LHCN-M2 (cell line): ENCODE measurements at places on chromosomes 4 and X. TPM values are rescaled to one million over a fixed set of nuclear protein-coding genes. Genes with fewer than 3 reads are reported as not detected.
A peak's percentile ranks its signal among the peaks of the same experiment; 100 is the strongest.

GRCh38 chr4:153612878-153613277 is 71.2 kb upstream of the TLR2 start:
- no peak for DNase-seq

GRCh38 chr4:158538911-158539310 is 17.2 kb downstream of the RXFP1 start:
- no peak for DNase-seq

The FANCB gene
- 6.2 and 8.3 TPM in 2 replicates for total RNA-seq

DNA sequence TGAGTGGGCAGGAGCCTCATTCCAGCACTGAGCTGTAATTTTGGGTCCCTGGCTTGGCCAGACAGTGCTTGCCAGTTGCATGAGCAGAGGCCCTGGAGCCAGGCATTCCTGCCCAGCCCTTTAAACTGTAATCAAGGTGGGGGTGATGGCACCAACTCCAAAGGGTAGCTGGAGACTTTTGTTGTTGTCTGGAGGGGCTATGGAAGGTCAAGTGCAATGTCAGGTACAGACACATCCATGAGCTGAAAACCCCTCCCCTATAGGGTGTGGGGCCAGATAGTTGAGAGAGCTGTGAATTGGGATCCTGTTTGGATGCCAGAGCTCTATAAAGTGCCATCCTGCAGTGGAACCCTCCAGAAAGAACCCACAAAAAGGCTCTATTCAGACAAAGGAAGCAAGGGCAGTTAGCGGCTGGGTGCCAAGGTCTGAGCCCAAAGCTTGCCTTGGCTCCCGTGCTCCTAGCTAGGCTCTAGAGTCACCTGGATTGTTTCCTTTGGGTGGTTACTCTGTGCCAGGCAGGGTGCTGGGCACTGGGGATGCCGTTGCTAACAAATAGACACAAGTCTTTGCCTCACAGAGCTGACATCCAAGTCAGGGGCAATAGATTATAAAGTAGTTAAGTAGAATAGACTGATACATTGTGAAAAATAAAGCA is 163.0 kb downstream of the EFNB1 start:
- no peak for DNase-seq

GRCh38 chr4:2365054-2365912 is 53.2 kb downstream of the ZFYVE28 start:
- DNase-seq, result no peak

DNA sequence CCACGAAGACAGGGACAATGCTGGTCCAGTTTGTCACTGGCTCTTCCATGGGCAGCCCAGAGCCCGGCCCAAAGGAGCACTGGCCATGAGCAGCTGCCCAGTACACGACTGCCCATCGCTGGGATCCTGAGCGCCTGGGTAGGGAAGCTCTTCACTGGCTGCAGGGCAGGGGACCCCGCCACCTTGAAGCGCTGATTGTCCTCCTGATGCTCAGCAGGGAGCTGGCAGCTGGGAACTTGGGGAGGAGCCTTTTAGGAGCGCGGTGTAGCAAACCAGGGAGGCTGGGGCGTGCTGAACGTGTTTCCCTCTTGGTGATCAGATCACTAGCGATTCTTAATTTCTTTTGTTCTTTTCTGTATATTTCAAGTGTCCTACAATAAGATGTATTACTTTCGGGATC is 1.8 kb downstream of the L1CAM start:
- no peak for DNase-seq

The MAP7D2 gene
- 0.23 TPM in 1 of 2 replicates, not detected in the other for total RNA-seq

DNA sequence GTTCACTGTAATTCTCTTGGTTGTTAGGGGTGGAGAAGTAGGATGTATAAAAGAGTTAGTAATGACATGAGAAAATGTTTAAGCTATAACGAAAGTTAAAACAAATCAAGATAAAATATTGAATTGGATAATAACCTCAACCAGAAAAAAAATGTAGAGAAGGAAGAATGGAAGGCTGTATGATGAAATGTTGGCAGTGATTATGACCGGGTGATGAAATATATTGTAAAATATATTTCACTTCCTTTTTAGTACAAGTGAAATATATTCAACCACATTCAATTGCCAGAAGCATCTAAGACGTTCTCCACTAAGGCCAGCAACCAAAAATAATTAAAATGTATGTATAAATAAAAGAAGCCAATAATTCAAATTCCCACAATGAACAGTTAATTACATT is 309.3 kb upstream of the FGF13 start:
- DNase-seq, result no peak

GRCh38 chr4:80208610-80209339 is 11.5 kb downstream of the PRDM8 start:
- peak; percentile 51 for DNase-seq

DNA sequence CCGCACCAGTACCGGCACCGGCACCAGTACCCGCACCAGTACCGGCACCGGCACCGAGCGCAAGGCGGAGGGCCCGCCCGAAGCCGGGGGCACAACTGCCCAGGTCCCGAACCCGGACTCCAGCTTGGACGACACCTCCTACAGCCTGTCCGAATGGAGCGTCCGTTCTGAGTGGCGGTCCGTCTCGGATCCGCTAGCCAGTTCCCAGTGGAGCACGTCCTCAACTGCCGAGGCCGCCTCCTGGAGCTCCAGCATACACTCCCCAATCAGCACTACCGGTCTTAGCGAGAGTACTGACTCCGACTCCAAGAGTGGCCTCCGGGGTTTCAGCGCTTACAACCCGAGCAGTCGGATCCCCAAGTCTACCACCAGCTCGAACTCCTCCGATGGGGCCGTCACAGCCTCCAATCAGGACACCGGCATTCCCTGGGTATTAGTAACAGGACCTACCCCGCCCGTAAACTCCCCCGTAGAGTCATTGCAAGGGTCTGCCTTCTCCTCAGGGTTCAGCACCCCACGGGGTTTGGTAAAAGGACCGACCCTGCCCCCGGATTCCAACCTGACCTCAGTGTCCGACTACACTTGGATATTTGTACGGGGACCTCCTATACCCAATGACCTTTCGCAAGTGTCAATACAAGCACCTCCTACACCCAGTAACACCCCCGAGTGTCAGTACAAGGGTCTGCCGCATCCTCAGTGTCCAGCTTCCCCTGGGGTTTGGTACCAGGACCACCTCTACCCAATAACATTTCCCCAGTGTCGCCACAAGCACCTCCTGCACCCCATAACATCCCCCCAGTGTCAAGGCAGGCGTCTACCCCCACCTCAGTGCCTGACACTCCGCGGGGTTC is 721 bp upstream of the MAOA start:
- peak; percentile 45 for DNase-seq

DNA sequence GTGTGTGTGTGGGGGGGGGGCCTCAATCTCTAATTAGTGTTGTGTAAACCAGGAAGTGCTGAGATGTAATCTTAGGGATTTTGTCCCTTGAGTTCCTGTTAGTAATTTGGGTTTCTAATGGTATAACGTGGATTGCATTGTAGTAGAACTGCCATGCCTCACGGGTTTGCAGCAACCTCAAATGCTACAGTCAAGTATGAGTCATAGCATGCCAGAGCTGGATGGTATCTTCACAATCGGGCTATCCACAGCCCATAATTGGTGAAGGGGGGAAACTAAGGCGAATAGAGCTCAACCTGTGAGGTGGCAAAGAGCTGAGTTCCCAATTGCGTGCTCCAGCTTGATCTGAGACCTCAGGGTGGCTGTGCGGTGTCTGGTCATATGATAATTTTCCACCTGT is 2.2 kb upstream of the FMR1NB start:
- DNase-seq, result peak; percentile 26

- no peak for DNase-seq
These were observed 105.0 kb upstream of the NR0B1 start for GRCh38 chrX:30414144-30414543.

GRCh38 chrX:55160685-55161552 is 59.2 kb upstream of the PAGE5 start:
- DNase-seq, result peak; percentile 83

- peak; percentile 69 for DNase-seq
These were observed 82.6 kb downstream of the LUZP4 start for GRCh38 chrX:115372152-115372551.

GRCh38 chr4:99209671-99210070 is 9.4 kb downstream of the ADH6 start:
- peak; percentile 5 for DNase-seq

GRCh38 chr4:29372971-29373370 is 1347.2 kb upstream of the PCDH7 start:
- no peak for DNase-seq

The ASB12 gene
- not detected in 2 replicates for total RNA-seq

The DCHS2 gene
- total RNA-seq, result not detected in 2 replicates

DNA sequence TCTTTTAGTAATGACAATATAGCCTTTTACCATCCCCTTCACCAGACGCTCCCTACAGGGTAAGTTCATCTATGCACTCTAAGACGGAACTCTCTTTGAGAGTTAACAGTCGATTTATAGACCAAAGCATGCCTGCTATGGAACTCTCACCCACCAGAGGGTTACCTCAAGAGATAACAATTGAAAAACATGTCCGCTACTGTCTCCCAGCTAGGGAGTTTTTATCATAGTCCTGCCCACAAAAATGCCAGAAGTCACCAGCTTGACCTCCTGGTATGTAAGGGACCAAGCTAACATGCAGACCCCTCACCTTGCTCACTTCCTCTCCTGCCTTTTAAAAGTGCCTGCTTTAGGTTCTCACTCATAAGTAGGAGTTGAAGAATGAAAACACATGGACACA is 16.7 kb upstream of the YTHDC1 start:
- no peak for DNase-seq

- no peak for DNase-seq
These were observed 12.5 kb upstream of the STS start for GRCh38 chrX:7134981-7135380.

DNA sequence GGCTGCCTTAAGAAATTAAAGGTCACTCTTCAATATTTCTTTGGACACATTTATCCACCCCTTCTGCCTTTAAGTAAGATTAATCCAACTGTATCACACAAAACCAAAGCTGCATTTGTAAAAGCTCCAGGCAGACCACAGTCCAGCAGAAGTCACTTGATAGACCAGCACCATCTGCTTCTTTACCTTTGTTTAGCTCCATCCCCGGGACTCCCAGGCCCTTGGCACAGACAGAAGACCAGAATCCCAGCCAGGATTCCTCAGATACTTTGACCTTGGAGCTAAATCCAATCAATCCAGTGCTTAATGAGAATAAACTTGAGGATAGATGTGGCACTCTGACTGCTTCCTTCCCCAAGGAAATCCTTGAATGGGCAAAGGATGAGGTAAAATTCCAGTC is 333.1 kb upstream of the RASGEF1B start:
- DNase-seq, result no peak

The OPN1MW3 gene
- total RNA-seq, result not detected in 2 replicates

DNA sequence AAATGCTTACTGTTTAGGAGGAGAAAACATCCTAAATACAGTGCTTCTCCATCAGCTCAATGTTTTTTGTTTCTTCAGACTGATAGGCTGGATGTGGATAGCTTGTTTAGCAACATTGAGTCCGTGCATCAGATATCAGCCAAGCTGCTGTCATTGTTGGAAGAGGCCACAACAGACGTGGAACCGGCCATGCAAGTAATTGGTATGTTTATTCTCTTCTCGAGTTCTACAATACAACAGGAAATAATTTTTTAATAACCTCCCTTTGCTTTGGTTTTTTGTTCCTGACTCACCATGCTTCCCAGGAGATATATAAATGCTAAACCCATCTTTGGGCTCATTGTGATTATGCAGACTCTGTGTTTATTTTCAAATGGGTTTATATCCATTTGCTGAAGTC is 60.9 kb downstream of the ARHGEF38 start:
- no peak for DNase-seq

DNA sequence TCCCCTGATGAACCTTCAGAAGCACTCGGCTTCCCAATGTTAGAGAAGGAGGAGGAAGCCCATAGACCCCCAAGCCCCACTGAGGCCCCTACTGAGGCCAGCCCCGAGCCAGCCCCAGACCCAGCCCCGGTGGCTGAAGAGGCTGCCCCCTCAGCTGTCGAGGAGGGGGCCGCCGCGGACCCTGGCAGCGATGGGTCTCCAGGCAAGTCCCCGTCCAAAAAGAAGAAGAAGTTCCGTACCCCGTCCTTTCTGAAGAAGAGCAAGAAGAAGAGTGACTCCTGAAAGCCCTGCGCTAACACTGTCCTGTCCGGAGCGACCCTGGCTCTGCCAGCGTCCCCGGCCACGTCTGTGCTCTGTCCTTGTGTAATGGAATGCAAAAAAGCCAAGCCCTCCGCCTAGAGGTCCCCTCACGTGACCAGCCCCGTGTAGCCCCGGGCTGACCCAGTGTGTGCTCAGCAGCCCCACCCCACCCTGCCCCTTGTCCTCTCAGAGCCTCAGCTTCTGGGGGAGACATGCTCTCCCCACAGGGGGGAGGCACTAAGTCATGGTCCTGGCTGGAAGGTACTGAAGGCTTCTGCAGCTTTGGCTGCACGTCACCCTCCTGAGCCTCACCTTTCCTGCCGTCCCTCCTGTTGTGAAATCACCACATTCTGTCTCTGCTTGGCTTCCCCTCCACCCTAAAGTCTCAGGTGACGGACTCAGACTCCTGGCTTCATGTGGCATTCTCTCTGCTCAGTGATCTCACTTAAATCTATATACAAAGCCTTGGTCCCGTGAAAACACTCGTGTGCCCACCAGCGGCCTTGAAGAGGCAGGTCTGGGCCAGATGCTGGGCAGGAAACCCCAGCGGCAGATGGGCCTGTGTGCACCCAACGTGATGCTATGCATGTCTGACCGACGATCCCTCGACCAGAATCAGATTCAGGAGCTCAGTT is 34.7 kb downstream of the NOP14 start:
- no peak for DNase-seq

GRCh38 chrX:122196343-122196742 is 987.7 kb upstream of the GRIA3 start:
- DNase-seq, result no peak

- DNase-seq, result peak; percentile 2
These were observed 65.6 kb downstream of the JAKMIP1 start for GRCh38 chr4:6134612-6135220.

DNA sequence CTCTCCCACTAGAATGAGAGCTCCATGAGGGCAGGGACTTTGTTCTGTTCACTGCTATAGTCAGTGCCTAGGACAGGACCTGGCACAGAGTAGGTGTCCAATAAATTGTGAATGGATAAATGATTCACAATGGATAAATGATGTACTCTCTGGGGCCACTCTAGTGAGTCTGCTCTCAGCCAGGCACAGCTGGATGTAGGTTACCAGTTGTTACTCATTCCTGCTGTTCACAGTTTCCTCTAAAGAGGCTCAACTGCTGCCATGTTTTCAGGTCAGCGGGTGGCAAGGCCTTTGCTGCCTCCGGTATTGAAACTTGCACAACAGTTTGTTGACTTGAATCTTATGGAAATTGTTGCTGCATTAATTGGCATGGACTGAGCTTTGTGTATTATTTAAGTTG is 99.1 kb downstream of the NHSL2 start:
- no peak for DNase-seq

DNA sequence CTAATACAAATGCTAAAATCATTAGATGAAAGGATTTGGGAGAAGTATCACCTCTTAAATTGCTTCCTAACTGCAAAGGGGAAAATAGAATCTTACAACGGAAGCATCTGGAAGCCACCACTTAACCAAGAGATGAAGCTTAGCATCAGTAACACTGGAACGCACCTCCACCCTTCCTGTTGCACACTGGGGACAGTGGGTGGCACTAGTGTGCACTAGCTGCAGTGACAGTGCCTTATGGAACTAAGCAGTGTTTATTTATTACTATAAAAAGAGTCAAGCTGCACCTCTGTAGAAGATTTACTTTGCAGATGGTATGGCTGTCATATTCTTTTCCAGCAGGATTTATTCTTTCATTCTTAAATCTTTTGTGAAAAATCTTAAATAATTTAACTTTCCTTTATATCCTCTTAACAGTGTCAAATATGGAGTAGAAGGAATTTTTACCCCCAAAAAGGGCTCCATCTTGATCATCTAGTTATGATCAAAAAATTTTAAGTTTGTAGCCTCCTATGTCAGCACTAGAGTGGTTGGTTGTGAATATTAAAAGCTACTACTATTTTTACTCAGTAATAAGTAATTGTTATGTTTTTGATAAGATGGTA is 76.7 kb downstream of the SCD5 start:
- DNase-seq, result no peak
